Activated effector memory CD4-positive, alpha-beta T cell treated with Interleukin-2 at 50 U/mL for 16 hours (primary cell): ENCODE measurements at places on chromosomes 3 and 15.

- DNase-seq = no peak
Observed at GRCh38 chr3:87733671-87734367, 325.0 kb downstream of the CGGBP1 start.

DNA sequence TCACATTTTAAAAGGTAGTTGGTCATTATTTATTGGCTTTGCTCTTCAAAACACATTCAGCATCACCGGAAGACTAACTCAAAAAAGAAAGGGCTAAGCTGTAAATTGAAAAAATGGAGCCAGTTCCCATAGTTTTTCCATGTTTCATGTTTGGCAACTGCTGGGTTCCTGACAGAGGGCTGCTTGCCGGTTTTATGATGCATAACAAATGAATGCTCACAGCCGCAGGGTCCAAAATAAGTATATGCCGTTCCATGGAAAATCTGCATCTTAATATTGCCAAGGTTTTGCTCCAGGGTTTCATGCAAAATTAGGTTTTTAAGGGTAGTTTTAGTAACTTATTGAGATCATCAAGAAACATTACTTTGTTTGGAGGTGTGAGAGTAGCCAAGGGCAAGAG is 15.8 kb downstream of the SLC12A1 start:
- DNase-seq = no peak

DNA sequence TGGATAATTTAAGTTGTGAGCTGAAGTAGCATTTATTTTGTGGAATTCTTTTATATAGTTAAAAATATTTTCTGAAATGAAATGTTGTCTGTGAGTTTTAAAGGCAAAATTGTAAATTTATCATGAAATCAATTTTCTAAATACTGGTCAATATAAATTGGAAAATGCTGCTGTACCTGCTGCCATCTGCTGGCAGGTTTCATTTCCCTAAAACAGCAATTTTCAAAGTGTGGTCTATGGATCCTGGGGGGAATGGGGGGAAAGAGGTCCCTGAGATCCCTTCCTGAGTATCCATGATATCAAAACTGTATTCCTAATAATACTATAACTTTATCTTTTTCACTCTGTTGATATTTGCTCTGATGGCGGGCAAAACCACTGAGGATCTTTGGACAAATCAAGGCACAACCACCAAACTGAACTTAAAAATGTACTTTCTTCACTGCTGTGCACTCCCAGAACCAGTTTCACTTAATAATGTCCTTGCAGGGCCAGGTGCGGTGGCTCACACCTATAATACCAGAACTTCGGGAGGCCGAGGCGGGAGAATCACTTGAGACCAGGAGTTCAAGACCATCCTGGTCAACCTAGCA is 17.2 kb upstream of the CCR4 start:
- no peak for DNase-seq

GRCh38 chr3:31533169-31534064 is 692 bp downstream of the STT3B start:
- peak; percentile 48 for DNase-seq

GRCh38 chr3:48678056-48678455 is 7.7 kb downstream of the NCKIPSD start:
- DNase-seq = no peak

DNA sequence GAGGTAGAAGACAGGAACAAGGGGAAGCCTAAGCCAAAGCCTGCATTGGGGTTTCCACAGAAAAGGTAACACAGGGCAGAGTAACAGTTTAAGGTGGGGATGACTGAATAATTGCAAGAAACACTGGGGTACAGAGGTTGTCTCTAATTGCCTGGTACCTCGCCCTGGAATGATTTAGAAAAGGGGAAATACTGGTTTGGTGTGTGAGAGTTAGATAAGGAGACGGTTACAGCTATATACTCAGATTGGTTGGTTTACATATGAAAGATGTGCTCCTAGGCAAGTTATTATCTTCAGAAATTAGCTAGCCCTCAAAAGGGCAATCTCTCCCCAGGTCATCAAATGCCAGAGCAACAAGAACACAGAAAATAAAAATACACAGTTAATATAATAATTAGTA is 58.8 kb downstream of the SMARCC1 start:
- no peak for DNase-seq

DNA sequence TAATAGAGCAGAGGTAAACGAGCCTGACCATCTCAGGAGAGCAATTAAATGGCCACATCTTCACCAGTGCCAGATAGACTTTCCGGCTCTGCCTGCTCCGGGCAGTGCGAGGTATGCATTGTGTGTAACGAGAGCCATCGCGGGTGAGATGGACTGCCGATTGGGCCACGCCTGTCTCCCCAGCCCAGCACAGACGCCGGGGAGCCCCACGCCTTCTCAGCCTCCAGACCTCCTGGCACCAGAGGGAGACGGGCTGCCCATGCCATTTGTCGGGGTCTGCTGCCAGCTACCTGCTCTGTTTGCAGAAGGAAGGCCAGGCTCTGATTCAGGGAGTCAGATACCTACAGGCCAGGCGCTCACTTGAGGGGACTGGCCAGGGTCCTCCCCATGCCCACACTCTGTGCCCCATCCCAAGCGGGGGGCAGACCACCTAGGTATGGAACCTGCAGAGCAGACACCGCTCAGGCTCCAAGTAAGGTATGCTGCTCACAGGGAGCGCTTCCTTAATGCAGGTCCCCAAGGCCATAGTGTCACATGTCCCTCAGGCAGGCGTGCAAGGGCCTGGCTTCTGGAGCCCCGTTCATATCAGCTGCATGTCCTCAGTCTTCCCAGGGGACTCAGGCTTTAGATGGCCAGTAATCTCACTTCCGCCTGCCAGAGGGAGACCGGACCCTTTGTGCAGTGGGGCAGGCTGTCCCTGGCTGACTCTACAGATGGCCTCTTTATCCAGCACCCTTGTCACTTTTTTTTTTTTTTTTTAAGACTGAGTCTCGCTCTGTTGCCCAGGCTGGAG is 62.2 kb downstream of the DNAJB8 start:
- no peak for DNase-seq

GRCh38 chr3:126259411-126260391 is 79.3 kb upstream of the ALDH1L1 start:
- no peak for DNase-seq

DNA sequence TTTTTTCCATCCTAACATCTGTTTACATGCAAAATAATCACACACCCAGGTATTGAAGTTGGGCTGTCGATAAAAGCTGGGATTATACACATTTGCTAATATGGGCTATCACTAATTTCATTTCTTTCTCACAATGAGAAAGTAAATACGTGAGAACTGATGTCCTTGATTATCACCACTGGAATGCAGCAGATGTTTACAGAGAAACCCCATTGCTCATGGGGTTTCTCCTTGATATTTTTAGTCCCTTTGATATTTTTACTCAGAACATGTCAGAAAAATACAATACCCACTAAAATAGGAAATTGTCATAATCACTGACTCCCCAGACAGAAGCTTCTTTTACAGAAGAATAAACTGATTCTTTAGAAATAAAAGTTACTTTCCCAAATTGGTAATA is 535.1 kb upstream of the CCDC54 start:
- no peak for DNase-seq

DNA sequence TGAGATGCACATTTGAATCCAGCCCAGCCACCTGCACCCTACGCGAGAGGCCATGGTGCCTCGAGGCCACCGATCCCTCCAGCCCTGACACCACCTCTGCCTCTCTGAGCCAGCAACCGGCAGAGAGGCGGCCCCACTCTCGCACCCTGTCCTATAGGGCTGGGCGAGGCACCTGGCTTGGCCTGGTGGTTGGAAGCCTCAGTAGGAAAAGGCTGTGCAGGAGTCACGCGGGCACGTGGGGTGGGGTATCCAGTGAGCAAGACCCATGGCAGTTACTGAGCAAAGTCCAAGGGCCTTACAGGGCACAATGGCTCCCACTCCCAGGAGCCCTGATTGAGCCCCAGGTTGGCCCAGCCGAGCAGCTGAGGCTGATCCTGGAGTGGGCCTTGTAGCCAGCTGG is 12.4 kb upstream of the DUSP7 start:
- no peak for DNase-seq

DNA sequence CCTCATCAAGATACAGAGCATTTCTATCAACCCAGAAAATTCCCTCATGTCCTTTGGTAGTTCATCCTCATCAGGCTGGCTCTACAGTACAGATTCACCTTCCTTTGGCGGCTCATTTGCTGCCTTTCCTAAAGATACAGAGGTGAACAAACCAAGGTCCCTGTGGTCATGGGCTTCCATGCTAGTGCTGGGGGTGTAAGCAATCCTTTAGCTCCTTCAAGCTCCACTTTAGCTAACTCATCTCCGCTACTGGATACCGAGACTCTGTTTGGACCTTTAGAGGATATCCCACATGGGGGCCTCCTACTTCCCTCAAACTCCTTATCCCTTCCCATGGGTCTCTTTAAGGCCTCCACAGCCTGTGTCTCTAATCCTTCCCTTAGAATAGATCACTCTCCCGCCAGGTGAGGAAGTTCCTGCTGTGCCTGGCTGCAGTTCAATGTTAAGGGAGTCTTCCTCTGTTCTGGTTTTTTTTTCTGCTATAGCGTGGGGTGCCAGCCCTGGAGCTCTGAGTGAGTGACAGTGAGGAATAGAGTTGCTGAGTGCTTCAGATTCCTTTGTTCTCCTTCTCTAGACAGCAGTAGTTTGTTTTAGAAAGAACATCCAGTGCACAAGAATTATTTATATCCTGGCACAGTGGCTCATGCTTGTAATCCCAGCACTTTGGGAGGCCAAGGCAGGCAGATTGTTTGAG is 30.7 kb downstream of the CLEC3B start:
- DNase-seq = no peak

GRCh38 chr3:149090461-149090860 is 4.1 kb upstream of the HLTF start:
- DNase-seq = no peak

- DNase-seq = no peak
Observed at GRCh38 chr15:82890338-82890994, 62.1 kb downstream of the HOMER2 start.

- DNase-seq = peak; percentile 63
Observed at GRCh38 chr15:73700041-73700842, 16.1 kb downstream of the CD276 start.

GRCh38 chr3:81911221-81911620 is 149.8 kb upstream of the GBE1 start:
- no peak for DNase-seq

GRCh38 chr15:75163150-75163564 is 38.5 kb upstream of the C15orf39 start:
- no peak for DNase-seq

- no peak for DNase-seq
Observed at GRCh38 chr15:97078591-97078990, 748.1 kb downstream of the NR2F2 start.

DNA sequence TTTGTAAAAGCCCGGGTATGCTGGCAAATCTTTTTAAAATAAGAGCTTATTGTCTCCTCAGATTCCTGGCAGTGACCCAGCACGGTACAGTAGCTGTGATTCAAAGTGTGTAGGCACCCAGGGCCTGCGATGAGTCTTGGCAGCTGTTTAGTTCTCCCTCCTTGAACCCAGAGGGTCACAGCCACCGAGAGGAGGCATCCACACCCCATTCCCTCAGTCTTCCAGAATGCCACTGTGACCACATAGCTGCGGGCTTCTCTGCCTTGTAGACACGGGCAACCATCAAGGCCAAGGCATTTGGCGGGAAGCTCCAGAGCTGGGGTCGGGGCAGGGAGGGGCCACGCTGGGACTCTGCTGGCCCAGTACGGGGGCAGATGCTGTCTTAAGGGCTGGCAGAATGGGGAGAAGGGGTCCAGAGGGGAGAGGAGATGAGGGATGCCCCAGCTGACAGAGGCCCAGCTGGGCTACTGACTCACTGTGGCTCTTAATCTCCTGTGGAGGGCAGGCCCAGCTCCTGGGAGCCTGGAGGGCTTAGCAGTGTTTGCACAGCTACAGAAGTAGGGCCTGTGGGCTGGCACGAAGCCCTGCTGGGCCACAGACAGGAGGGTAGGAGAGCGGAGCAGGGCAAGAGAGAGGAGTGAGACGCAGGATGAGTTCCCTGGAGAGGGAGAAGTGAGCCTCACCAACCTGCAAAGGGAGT is 68.8 kb upstream of the DLG1 start:
- no peak for DNase-seq

DNA sequence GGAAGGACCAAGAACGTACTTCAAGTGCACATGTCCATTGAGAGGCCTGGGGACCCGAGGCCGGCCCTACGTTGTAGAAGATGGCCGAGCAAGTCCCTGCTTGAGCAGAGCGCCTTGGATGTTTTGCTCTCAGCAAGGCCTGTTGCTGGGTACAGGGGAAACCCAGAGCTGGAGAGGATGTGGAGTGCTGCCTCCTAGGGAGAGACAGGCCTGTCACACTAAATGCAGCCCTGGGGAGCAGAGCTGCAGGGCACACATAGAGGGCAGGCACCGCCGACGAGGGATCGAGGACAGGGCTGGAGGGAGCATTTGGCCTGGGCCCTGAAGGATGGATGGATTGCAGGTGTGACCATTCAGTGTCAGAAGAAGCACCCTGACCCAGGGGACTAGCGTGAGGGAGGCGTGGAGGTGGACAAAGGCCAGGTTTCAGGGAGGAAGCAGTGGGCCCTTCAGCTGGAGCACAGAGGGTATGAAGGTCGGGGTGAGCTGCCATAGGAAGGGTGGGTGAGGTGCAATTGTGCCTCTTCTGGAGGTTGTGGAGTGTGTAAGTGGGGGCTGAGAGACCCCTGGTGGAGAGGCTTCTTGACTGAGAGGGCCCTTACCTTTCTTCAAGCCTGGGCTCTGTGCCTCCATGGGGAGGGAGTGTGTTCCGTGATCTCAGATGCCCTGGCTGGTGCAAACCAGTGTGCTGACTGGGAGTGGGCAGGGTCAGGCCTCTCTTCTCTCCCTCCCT is 142.4 kb downstream of the CHDH start:
- no peak for DNase-seq

- DNase-seq = no peak
Observed at GRCh38 chr3:157572559-157573270, 69.5 kb upstream of the VEPH1 start.

GRCh38 chr3:48695393-48695753 is 9.7 kb upstream of the NCKIPSD start:
- DNase-seq = no peak

- DNase-seq = no peak
Observed at GRCh38 chr15:68433551-68433950, 1.6 kb upstream of the ITGA11 start.

- no peak for DNase-seq
Observed at GRCh38 chr3:138578141-138578540, 15.9 kb downstream of the CEP70 start.

DNA sequence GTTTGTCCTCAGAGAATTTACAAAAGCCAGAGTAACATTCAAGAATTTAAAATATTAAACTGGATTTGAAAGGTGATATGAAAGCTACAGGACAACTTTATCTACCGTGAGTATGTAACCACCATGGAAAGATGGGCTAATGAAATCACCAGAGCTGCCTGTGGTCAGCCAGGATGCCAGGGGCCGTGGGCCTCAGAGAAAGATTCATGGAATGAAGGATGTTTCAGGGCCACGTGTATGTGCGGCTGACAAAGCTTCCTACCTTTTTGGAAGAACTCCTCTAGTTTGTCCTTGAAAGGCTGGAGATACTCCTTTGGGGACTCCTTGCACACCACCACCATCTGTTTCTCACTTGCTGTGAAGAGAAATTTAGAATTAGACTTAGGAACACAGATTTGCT is 138.9 kb downstream of the GREM1 start:
- no peak for DNase-seq
